ENCODE measurements at places on chromosomes 12 and 14.
A peak's percentile ranks its signal among the peaks of the same experiment; 100 is the strongest.

GRCh38 chr14:67524634-67524963 lies 8.5 kb upstream of the PLEKHH1 start:
- no peak for DNase-seq

GRCh38 chr12:47707905-47708543 lies 2.2 kb upstream of the RPAP3 start:
- no peak for DNase-seq

DNA sequence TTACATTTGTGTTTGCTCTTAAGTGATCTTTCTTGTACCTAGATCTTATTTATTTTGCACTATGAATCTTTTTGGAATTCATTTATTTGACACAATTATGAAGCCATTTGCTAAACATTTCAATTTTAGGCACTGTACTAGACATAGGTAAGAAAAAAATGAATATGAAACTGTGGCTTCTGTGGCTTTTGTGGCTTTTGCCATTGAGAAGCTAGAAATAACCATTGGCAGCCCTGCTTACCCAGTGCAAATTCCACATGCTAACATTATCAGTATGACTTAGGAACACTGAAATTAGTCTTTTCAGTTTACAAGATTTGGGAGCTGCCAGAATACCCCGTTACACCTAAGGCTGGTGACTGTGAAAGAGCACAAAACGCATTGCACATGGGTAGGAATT lies 60.1 kb downstream of the FSCB start:
- DNase-seq: no peak

- peak; percentile 10 for DNase-seq
These were observed 93.2 kb downstream of the TMTC3 start for GRCh38 chr12:88235183-88235833.

GRCh38 chr14:72906879-72907278 lies 13.0 kb upstream of the DPF3 start:
- DNase-seq: no peak

DNA sequence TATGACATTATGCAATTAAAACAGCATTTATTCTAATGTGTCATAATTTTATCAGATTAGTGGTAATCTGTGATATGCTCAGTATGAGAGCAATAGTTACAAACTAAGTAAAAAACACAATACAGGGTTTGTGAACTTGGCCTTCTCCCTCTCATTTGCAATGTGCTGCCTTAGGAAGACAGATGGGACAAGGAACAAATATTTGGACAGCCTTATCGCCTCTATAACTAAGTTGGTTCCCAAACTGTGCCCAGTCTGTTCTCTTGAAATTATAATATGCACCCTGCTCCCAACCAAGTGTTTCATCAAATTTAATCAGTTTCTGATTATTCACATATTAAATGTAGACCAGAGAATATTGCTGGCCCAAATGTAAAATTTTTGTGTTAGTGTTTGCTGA lies 22.7 kb downstream of the MGST1 start:
- DNase-seq: no peak

Measured in activated naive CD4-positive, alpha-beta T cell treated with Interleukin-2 at 50 U/mL for 16 hours (primary cell).